ENCODE measurements at places on chromosomes 11 and 22.

DNA sequence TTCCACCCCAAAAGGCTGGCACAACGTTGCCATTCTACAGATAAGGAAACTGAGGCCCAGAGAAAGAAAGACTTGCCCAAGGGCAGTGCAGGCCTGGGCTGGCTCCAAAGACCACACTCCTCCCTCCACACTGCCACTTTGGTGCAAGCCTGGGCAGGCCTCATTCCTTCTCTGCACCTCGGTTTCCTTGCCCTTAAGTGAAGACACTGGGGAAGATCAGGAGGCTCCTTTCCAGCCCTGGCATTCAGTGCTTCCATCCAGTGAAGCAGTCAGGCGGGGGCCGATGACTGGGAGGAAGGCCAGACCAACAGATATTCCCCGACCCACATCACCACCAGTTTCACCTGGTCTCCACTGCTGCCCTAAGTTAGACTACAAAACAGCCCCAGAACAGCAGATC lies 18.3 kb upstream of the TCF20 start:
- no peak for DNase-seq

GRCh38 chr11:57896361-57897145 lies 127.1 kb upstream of the OR9Q1 start:
- no peak for DNase-seq

GRCh38 chr11:63767565-63768236 lies 874 bp downstream of the ZFTA start:
- DNase-seq = peak; percentile 64

DNA sequence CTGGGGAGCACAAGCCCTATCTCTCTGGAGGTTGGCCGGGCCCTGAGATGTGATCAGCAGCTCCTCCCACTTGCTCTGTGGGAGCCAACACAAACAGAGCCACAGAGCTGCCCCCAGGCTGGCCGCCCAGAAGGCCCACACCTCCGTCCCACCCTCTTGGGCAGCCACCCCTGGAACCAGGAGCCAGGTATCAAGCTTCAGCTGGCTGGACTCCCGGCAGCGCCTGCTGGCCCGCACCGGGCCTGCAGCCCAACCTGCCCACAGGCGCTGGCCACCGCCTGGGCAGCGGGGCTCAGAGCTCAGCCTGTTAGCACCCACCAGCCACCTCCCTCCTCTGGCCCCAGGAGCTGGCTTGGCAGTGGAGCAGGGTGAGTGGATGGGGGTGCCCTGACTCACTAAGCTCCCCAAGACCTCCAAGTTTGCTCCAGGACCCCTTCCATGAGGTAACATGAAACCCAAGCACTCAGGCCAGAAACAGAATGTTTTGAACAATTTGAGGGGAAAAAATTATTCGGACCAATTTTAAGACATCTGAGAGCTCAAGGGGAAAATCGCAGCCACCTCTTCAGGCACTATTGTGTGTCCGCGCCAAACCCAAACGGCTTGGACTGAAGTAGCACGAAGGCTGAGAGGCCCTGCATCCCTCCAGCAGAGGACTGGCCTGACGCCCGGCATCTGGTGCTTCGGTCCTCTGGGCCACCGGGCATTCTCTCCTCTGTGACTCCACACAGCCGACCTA lies 450.8 kb downstream of the SOX6 start:
- no peak for DNase-seq

DNA sequence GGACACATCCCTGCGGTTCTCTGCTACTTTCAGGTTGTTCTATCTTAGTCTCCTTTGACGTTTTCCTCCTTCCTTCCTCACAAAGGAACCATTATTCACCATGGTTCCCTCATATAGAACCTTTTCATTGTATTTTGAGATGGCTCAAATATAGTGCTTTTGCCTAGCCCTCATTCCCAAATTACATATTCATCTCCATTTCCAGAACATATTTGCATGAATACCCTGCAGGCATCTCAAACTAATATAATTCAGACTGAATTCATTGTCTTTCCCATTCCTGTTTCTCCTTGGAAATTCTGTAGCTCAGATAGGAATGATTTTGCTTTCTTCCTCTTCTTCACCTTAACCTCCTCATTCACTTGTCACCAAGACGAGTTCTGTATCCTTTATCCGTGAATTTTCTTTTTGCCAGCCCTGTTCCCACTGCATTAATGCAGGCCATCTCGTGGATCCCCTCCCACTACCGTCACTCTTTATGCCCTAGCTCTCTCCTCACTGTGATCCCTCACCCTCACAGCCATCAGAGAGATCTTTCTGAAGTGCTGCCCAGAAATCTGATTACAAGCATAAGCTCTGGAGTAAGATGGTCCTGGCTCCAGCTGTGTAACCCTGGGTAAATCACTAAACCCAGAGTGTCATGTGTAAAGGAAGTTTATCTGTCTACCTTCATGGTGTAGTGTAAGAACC lies 23.3 kb downstream of the PIWIL4 start:
- DNase-seq = no peak

- no peak for DNase-seq
Observed at GRCh38 chr11:120698918-120699317, 187.4 kb downstream of the GRIK4 start.

GRCh38 chr11:75236062-75236461 lies 4.5 kb upstream of the TPBGL start:
- DNase-seq = no peak

DNA sequence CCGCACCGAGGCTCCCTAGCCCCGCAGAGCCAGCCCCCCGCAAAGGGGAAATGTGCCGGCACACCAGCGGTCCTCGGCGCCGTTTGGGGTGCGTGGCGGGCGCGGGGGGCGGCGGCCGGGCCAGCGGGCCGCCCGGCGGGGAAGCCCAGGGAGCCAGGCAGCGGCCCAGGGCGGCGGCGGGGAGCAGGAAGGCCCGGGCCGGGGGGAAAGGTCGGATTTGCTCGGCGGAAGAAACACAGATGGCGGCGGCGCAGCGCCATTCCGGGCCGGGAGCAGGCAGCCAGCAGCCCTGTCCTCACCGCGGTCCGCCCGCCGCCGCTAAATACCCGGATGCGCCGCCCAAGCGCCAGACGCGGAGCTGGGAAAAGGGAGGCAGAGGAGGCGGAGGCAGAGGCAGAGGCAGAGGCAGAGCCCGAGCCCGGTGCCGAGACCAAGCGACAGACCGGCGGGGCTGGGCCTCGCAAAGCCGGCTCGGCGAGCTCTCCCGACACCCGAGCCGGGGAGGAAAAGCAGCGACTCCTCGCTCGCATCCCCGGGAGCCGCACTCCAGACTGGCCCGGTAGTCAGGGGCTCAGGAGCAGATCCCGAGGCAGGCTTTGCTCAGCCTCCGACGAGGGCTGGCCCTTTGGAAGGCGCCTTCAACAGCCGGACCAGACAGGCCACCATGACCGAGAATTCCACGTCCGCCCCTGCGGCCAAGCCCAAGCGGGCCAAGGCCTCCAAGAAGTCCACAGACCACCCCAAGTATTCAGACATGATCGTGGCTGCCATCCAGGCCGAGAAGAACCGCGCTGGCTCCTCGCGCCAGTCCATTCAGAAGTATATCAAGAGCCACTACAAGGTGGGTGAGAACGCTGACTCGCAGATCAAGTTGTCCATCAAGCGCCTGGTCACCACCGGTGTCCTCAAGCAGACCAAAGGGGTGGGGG lies 2.6 kb upstream of the GCAT start:
- peak; percentile 95 for DNase-seq

GRCh38 chr22:28581016-28581415 lies 98.6 kb downstream of the TTC28 start:
- DNase-seq = no peak

GRCh38 chr11:86719781-86720463 lies 47.5 kb upstream of the ME3 start:
- DNase-seq = no peak

DNA sequence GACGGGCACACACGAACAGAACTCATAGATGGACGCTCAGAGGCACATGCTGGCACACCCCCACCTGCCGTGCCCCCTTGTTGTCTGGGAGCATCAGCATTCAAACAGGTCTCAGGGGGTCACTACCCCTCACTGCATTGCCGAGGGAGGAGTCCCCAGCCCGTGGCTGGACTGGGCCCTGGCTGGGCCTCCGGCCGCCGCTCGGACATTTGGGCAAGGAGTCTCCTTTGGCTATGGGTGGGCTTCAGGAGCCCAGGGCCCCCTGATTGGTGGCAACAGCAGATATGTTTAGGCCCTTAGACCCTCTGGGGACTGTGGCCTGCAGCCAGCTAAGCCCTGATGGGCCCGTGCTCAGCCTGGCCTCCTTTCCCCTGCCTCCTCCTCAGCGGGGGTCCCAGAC lies 41.9 kb downstream of the FLRT1 start:
- DNase-seq = no peak

- no peak for DNase-seq
Observed at GRCh38 chr11:64656862-64657261, 65.8 kb downstream of the SLC22A12 start.

- no peak for DNase-seq
Observed at GRCh38 chr11:15654451-15654850, 539.7 kb downstream of the INSC start.

GRCh38 chr11:64216879-64217278 lies 9.1 kb downstream of the TRPT1 start:
- no peak for DNase-seq

- DNase-seq = no peak
Observed at GRCh38 chr11:108947654-108948570, 283.0 kb downstream of the DDX10 start.

- no peak for DNase-seq
Observed at GRCh38 chr11:42925916-42926315, 385.9 kb upstream of the API5 start.

DNA sequence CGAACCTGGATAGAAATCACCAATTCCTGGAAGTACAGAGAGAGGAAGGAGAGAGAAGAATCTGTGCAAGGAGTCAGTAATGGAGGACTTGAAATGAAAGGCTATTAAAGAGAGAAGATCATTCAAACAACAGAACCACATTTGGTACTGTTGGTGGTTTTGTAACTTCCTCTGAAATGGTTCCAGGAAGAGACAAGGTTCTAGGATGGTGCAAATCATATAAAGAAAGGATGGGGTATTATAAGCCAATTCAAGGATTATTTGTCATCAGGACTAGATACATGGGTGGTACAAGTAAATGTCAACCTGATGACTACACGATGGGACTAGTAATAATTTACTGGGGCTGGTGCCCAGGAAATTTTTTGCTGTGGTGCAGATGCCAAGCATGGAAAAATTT lies 28.9 kb upstream of the TMA7B start:
- no peak for DNase-seq

DNA sequence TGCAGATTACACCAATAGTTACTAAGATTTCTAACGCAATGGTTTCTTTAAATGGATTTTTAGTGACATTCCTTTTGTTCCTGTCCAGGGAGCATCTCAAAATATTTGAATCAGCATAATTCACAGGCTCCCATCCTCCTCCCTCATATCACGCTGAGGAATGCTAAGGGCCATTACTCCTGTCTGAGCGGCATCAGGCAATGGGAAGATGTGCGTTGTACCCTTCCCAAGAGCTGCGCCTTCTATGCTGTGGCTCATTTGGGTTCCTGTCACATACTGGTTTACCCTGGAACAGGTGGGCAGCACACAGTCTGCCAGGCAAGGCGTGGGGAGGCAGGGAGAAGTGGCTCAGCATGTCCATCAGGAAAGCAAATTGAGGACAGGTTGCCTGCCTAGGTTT lies 121.9 kb downstream of the DBX1 start:
- no peak for DNase-seq

DNA sequence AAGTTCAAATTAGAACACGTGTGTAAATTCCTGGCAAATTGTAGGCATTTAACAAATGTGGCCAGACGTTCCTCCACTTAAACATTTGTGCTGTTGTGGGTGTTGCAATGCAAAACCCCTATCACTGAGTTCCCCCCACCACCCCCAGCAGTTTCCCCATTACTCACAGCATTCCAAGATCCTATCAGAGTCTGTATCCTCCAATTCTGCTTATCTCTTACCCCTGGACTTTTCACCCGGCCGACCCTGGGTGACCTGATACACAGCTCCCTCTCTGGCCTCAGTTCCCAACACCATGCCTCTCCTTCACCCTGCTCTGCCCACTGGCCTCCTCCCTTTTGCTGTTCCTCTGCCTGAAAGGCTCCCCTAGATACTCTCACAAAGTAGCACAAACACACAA lies 31.4 kb upstream of the AQP11 start:
- peak; percentile 3 for DNase-seq

- peak; percentile 99 for DNase-seq
Observed at GRCh38 chr11:73376160-73376802, at the start of gene RELT. TSS of gene RELT (plus strand) at chr11:73376399. CDS start at chr11:73389137, 12,738 bp downstream.

GRCh38 chr11:112294688-112295340 lies 34.2 kb upstream of the PLET1 start:
- DNase-seq = no peak

GRCh38 chr22:48301908-48302307 lies 1525.8 kb downstream of the BRD1 start:
- no peak for DNase-seq

DNA sequence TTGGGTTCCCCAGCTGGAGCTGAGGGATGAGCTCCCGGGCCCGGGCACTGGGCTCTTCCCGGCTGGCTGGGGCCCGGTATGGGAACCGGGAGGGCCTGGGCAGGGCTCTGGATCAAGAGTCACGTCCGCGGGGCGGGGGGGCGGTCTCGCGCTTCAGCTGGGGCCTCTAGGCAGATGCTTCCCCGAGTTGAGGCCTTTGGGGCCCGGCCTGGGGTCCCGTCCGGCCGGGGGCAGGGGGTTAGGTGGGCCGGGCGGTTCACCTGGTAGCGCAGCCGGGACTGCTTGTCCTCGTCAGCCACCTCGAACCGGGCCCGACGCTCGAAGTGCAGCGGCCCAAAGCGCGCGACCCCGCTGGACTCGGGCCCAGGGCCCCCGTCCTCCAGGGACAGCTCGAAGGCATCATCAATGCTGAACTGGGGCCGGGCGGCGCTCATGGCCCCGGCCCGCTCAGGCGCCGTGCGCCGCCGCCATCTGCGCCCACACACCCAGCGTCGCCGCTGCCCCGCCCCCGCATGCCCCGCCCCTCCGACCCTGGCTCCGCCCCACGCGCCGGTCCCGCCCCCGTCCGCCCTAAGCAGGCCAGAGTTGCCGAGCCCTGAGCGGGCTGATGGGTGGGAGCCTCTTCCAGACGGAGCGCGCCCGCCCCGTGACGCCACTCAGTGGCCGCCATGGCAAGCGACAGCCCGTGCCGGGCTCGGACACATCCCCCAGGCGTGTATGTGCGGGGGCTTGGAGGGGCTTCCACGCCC lies at the start of gene TMEM134:
Gene TMEM134 (minus strand): TSS at position 493 of the 749 bp plus-strand sequence. CDS start 59 bp downstream, at position 434.
- DNase-seq = peak; percentile 98

DNA sequence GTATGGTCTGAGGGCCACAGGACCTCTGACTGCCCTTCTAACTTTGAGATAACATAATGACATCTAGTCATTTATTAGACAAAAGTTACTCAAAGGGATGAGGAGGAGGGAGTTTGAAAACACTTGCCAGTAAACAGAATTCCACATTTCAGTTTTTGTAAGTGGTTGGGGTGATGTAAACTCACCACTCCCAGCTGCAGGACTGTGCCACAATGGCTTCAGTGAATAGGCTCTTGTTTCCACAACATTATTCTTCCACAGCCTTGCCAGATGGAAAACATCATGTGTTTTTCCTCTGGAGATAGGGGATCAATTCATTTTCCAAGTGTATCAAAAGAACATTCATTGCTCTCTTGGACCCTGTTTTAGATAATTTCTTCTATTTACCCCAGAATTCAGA lies 147.2 kb upstream of the BDNF start:
- no peak for DNase-seq

GRCh38 chr22:43241138-43241597 lies 54.2 kb upstream of the TTLL12 start:
- no peak for DNase-seq

GRCh38 chr11:130655300-130655699 lies 206.9 kb downstream of the ADAMTS15 start:
- DNase-seq = no peak

GRCh38 chr11:67302571-67303131 lies 679 bp upstream of the SSH3 start:
- no peak for DNase-seq

GRCh38 chr22:46862418-46863324 lies 100.2 kb downstream of the TBC1D22A start:
- DNase-seq = no peak

GRCh38 chr11:125946712-125947418 lies 1.0 kb downstream of the VSIG10L2 start:
- DNase-seq = no peak
